Muscle of back (tissue), 13 donors: ENCODE measurements at places on chromosomes 11 and 22. TPM values are rescaled to one million over a fixed set of nuclear protein-coding genes. Genes with fewer than 3 reads are reported as not detected.

APOBEC3A gene
- polyA plus RNA-seq, result not detected

MGAT3 gene
- polyA plus RNA-seq, result 3.9 TPM

DEFB131B gene
- polyA plus RNA-seq, result 2.2 TPM

MRGPRE gene
- not detected for polyA plus RNA-seq

OOSP2 gene
- polyA plus RNA-seq, result not detected

MISFA gene
- polyA plus RNA-seq, result 3.2 TPM

AAMDC gene
- 38.5 TPM for polyA plus RNA-seq

APOBEC3F gene
- polyA plus RNA-seq, result 3.6 TPM

ADAMTS8 gene
- polyA plus RNA-seq, result 11.0 TPM

AQP11 gene
- 1.1 TPM for polyA plus RNA-seq

SOX10 gene
- 5.3 TPM for polyA plus RNA-seq

PGGHG gene
- polyA plus RNA-seq, result 3.5 TPM

POU2AF3 gene
- polyA plus RNA-seq, result 3.4 TPM

CACNA1I gene
- polyA plus RNA-seq, result 0.44 TPM

TTC36 gene
- 1.9 TPM for polyA plus RNA-seq

TIMP3 gene
- 126 TPM for polyA plus RNA-seq

TEX54 gene
- not detected for polyA plus RNA-seq
